Activated naive CD4-positive, alpha-beta T cell treated with Interleukin-2 at 50 U/mL for 16 hours (primary cell): ENCODE measurements at places on chromosomes 6 and 20.
A peak's percentile ranks its signal among the peaks of the same experiment; 100 is the strongest.

DNA sequence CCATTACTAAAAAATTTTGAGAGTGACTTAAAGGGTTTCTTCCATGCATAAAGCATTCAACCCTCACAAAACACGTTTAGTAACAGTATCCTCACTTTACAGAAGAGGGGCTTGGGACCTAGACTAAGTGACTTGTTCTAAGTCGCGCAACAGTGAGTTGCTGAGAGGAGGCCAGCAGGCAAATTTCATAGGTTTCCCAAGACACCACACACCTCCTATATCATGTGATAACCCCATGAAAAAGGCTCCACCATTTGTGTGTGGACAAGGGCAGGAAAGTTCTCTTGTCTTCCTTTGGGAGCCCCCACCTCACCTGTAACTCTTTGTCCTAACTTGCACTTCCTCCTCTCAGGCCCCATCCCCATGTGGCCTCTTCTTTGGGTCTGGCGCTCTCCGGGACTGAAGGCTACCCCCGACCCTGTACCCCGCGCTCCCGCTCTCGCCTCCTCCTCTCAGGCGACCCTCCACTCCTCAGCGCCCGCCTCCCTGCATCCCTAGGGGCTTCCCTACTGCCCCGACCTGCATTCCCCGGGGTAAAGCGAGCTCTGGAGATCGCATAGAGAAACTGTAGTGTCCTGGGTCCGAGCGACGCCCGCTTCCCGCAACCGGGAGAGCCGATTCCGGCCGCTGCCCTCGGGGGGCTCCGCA is 392 bp downstream of the PSMB8 start:
- DNase-seq: no peak

GRCh38 chr6:166143011-166143410 is 24.6 kb downstream of the TBXT start:
- DNase-seq: no peak

DNA sequence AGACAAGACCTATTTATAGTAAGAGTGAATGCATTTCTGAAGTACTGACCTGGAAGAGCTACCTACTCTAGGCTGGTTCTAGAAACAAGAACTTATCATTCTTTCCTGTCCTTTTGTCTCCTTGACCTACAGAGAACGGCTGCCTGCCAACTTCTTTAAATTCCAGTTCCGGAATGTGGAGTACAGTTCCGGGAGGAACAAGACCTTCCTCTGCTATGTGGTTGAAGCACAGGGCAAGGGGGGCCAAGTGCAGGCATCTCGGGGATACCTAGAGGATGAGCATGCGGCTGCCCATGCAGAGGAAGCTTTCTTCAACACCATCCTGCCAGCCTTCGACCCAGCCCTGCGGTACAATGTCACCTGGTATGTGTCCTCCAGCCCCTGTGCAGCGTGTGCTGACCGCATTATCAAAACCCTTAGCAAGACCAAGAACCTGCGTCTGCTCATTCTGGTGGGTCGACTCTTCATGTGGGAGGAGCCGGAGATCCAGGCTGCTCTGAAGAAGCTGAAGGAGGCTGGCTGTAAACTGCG is 8.3 kb downstream of the APOBEC2 start:
- DNase-seq: no peak

- DNase-seq: peak; percentile 62
These were observed at the start of gene TPD52L1 for GRCh38 chr6:125153391-125154117. TPD52L1 (plus strand) TSS chr6:125153773; CDS start chr6:125153952, 179 bp downstream.

- peak; percentile 87 for DNase-seq
These were observed at the start of gene PRR3 for GRCh38 chr6:30556906-30557682. PRR3 (plus strand) TSS chr6:30557295; CDS start chr6:30557345, 50 bp downstream.

GRCh38 chr6:29589423-29590048 is 4.6 kb downstream of the OR2H2 start:
- DNase-seq: peak; percentile 57

DNA sequence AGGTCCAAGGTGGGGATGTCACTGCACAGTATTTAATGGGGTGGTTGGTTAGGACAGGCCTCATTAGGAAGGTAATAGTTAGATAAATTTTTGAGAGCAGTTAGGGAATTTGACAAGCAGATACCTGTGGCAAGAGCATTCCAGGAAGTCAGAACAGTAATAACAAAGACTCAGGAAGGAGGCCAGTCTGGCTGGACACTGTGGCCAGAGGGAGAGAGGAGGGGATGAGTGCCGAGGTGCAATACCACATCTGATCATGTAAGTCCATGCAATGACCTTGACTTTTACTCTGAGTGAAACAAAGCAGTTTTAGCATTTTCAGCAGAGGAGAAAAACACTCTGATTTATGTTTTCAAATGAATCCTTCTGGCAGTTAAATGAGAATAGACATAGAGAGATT is 990.7 kb upstream of the FLRT3 start:
- DNase-seq: no peak

DNA sequence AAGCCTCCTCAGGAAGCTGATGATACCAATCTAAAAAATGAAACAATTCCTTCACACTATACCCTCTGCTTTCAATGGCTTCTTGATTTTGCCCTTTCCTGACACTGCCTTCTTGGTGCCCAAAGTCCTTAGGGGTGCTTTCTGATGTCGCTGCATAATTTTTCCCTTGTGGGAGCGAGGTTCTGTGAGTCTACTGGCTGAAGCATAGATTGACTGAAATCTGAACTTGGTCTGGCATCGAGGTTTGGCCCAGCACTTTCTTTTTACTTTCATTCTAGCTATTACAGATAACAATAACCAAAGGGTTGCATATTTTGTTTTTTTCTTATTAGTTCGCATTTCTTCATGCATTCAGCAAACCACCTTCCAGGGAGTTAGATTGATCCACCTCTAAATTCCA is 65.8 kb downstream of the E2F3 start:
- no peak for DNase-seq

DNA sequence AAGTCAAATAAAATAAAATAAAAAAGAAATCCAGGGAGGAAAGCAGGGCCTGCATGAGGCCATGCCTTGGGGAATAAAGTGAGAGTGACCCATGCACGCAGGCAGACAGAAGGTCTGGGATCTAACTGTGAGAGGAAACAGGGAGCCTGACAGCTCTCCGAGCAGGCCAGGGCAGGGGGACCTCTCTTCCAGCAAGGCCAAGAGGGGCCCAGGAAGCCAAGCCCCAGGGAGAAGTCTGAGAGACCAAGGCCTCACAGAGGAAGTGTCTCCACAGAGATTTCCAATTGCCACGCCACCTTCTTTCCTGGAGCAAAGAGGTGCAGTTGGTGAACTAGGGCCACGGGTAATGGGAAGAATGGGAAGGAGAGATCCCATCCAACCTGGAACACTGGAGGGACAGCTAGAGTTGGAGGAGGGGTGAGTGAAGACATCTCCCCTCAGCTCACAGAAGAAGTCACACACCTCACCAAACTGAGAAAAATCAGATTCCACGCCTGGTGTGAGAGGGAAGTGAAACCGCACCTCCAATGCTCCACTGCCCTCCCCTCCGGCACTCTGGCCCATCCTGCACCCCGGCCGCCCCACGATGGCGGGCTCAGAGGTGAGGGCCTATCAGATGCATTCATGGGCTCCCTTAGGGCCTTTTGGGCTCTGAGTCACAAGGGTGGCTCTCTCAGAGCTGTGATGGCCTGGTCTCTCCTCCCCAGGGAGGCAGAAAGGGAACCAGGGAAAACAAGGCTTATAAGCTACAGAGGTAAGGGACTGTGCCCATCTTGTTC is 25.1 kb upstream of the TAF8 start:
- DNase-seq: no peak

DNA sequence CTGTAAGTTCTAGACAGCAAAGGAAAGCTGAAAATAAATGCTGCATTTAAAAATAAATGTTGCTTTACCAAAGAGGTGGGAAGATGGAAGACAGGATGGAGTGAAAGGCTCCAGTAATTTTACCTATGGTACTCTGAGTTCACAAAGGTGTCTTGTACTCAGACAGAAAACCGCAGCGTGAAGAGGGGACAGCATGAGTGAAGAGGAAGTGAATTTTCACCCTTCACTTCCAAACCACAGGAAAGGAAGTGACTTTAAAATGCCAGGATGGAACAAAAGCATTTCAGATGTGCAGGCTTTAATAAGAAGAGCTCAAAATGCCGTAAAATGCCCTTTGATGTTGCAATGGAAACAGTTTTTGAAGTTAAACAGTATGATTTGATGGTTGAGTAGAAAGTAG is 91.2 kb upstream of the TINAG start:
- no peak for DNase-seq

GRCh38 chr20:36454698-36455427 is 86.5 kb upstream of the MYL9 start:
- DNase-seq: no peak

GRCh38 chr20:62661647-62662046 is 19.3 kb downstream of the SLCO4A1 start:
- no peak for DNase-seq

DNA sequence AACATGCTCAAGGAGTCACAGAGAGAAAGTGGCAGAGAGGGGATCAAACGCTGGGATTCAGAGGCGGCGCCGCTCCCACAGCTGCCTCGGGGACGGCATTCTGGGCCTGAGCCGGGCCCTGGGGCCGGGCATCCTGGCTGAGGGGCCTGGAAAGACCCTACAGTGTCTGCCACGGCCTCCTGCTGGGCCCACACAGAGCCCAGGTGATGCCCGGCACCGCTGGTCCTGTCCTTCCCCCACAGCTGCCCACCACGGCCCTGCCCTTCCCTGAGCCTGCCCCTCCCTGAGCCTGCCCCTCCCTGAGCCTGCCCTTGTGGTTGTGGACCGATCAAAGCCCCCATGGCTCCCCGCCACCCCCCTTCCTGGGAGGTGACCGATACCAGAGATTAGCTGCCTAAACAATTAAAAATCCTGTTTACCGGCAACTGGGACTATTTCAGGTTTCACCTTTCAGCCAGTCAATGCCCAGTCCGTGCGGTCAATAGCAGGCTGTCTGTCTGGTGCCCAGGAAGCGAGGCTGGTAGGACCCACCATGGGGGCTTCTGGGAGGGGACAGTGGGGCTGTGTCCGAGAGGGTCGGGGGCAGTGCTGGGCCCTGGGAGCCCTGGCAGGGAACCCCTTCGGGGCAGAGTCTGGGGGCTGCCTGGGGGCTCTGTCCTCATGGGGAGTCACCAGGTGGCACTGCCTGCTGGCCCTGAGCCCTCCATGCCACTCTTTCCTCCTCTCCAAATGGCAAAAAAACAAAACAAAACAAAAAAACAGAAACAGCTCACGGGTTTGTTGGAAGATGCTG is 55.4 kb upstream of the GATA5 start:
- DNase-seq: no peak

GRCh38 chr6:35082046-35082732 is 59.0 kb downstream of the TCP11 start:
- DNase-seq: no peak

DNA sequence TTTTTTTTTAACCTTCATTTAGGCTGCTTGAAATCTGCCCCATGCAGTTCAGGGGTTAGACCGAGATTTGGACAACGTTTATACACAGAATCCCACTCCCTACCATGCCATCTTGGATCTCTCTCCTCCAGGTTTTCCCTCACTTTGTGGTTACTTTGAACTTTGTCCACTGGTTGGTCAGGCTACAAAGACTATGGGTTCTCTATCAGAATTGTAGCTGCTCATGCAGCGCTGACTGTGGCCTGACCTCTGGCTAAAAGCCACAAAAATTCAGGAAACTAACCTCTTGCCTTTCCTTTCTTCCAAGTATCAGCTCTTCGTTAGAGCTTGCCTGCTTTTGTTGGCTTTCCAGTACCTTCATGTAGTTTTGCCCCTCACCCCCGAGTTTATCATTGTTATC is 44.9 kb upstream of the KCNG1 start:
- DNase-seq: no peak

DNA sequence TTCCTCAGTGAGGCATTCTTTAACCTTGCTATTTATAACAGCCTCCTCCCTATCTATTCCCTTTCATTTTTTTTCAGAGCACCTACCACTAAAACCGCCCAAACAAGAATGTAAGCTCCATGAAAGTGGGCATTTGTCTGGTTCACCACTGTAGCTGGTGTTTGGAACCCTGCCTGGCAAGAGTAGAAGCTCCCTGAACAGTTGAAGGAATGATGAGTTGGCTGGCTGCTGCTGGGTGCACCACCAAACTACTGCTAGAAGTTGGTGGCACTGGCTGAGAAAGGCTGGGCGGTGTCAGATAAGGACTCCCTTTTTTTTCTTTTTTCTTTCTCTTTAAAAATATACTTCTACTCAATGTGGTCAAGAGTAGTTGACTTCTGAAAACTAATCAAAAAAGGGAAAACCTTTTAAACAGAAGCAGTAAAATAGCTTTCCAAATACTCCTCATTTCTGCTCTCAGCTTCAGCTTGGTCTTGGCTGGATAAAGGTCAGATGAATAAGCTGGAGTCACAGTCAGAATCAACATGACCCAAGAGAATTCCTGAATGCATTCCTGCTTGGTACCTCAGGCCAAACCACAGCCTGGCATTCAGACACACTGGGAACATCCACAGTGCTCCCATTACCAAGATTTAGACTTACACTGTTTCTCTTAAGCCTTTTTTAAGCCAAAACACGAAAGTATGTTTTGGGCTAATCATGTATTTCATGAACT is 38.0 kb downstream of the RTN4IP1 start:
- no peak for DNase-seq

DNA sequence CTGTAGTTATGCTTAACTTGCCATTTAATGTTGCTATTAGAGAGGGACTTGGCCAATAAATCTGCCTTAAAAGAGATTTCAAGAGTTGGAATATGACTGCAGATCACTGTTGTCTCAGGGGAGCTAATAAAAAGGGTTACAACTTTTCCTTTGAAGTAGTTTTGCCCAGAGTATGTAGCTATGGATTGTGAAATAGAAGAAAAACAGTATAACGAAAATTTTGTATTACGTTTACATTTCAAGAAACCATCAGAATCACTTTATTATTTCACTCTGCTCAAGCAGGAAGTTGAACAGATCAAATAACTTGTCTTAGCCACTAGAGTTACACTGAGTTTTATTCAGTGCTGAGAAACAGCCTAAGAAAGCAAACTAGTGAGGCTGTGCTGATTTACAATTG is 3.0 kb upstream of the ZSCAN26 start:
- no peak for DNase-seq

GRCh38 chr20:62305149-62305764 is 2.5 kb downstream of the ADRM1 start:
- no peak for DNase-seq
